CD4-positive, alpha-beta T cell treated with Interleukin-1 beta for 1 hour (primary cell): ENCODE measurements at places on chromosomes 1 and 21.
A peak's percentile ranks its signal among the peaks of the same experiment; 100 is the strongest.

- DNase-seq = peak; percentile 65
Observed at GRCh38 chr1:247331525-247332214, at the start of gene ZNF496. Gene ZNF496, minus strand, starts transcription at chr1:247331867. Its CDS starts 2,289 bp downstream, at chr1:247329578.

DNA sequence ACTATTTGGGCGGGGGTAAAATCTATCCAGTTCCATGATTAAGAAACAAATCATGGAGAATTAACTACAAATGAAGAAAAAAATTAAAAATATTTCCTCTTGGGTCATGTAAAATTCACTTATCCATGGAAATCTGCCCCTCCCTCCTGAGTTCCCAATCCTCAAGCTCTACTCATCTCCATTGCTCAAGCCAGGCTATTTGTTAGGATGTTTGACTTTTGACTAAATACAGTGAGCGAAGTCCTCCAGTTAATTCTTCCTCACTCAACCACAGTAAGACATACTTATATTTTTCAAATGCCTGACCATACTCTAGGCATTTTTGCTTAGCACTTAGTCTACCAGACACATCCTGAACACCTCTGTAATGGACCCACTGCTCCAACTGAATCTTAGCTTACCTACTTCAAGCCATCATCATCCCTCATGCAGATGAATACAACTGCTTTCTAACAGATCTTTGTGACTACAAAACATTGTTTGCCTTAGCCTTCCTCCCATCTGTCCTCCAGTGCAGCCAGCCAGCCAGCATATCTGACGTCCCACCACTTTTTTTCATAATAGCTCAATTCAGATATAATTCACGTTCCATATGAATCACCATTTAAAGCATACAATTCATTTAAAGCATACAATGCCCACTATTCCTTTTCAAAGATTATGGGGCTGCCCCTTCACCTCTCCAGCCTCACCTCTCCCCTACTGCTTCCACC lies 154.2 kb downstream of the RERE start:
- no peak for DNase-seq

DNA sequence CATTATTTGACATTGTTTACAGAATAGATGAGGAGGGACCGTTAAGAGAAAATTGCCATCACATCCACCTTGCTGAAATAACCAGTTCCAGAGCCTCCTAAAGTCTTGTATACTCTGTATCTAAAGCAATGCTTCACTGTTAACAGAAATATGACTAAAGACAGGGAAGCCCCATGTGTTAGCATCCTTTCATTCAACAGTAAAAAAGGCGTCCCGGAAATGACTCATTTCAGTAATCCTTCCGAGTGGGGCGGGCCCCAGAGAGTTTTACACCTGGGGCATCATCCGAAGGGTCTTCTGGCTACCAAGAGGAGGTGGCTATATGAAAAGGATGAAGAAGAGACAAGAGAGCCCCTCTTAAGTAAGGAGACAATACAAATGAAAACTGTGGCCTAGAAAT lies 227.2 kb downstream of the SLC45A1 start:
- DNase-seq = no peak

DNA sequence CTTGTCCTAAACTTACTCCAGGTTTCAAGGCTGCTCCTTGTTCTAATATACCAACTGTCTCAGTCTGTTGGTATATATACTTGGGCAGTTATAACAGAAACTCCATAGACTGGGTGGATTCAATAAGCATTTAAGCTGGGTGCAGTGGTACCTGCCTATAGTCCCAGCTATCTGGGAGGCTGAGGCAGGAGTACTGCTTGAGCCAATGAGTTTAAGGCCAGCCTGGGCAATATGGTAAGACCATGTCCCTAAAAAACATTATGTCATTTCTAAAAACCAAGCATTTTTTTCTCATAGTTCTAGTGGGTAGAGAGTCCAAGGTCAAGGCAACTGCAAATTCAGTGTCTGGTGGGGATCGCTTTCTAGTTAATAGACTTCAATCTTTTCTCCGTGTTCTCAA lies 17.4 kb upstream of the CR1L start:
- no peak for DNase-seq

DNA sequence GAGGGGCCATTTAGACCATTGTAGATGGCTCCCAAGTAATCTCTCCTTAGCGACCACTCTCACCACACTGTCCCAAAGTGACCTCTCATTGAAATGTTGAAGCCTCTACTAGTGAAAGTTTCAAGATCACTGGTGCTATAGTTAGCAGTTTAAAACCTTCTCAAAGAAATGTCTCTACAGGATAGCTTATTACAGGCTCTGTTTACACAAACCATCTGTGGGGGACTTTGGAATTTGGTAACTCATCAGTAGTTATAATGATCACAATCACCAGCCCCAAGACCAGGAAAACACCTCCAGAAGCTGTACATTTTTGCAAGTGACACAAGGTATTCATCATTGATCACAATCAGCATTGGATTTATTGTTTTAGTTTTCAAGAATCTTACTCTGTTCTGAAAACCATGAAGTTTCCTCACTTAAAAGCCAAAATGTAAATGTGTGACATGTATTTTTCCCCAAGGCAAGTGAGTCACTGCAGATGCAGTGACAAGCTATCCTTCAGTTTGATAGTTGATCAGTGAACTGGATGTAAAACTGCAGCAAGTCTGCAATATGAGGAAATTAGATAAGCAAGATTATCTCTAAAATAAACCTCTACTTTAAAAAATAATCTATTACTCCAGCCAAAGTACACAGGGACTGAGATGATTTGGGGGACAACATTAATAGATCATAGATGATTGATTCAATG lies 41.9 kb downstream of the C21orf91 start:
- DNase-seq = no peak

DNA sequence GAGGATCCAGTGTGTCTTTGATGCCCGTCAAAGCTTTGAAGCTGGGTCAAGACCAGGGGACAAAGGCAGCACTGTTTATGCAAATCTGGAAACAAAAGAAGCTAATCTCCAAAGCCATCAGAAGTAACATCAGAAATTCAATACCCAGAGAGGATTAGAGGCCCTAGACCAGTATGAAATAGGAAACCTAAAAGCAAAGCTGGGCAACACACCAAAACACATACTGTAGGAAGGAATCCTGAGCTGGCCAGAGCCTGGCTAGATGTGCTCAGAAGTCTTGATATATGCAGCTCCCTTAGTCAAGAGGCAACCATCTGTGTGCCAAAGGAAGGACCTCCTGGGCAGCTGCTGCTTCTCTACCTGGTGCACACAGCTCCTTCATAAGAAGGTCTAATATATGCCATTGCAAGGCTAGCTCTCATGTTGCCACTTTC lies 12.3 kb downstream of the COLGALT2 start:
- no peak for DNase-seq

DNA sequence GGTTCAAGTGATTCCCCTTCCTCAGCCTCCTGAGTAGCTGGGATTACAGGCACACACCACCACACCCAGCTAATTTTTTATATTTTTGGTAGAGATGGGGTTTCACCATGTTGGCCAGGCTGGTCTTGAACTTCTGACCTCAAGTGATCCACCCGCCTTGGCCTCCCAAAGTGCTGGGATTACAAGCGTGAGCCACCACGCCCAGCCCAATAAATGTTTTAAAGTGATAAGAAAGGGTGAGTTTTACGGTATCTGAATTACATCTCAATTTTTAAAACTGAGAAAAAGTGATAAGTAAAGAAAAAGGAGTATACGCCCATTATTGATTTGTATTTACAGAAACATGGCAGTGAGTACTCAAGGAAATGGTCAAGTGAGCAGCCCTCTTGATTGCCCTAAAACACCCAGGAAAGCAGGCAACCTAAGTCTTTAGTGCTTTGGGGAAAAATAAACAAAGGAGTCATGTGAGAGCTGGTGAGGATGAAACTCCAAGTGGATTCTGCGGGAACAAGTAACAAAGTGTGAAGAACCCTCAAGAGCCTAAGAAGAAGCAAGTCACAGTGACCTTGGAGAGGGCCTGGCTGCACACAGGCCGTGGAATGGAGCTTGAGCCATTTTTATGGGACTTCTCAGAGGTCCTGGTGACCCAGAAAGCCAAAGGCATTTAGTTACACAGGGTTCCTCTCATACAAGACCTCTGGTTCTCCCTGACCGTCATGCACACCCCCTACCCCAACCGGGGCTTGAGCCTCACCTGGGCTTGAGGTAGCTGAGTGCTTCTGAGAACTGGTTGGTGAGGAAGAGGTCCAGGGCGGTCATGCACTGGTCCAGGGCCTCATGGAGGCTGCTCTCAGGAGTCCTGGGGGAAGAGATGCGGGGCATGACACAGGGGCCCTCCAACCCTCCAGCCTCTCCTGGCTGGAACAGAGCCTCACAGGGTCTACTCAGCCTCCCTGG lies 9.1 kb downstream of the TTC39A start:
- no peak for DNase-seq

DNA sequence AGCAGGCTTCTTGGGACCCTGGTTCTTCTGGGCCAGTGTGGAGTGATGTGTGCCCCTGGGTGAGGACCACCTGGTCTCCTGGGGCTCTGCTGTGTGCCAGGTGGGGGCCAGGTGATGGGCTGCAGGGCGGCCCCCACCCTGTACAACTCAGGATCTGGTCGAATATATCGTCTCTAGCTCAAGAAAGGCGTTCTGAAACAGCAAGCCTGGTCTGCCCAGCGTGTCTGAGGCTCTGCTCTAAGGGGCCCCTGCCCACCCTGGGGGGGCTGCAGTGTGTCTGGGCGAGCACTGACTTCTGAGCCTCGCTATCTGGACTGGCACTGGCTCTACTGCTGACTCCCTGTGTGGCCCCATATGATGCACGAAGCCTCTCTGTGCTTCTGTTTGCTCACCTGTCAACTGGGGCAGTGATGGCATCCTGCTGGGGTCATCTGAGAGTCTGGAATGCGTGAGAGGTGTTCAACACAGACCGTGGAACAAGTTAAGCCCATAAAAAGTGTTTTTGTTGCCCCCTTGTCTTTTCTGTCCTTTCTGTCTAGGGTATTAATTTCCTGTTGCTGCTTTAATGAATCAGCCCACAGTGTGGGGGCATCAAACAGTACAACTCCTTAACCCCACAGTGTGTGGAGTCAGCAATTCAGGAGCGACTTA lies 56.0 kb upstream of the TRAPPC10 start:
- no peak for DNase-seq

DNA sequence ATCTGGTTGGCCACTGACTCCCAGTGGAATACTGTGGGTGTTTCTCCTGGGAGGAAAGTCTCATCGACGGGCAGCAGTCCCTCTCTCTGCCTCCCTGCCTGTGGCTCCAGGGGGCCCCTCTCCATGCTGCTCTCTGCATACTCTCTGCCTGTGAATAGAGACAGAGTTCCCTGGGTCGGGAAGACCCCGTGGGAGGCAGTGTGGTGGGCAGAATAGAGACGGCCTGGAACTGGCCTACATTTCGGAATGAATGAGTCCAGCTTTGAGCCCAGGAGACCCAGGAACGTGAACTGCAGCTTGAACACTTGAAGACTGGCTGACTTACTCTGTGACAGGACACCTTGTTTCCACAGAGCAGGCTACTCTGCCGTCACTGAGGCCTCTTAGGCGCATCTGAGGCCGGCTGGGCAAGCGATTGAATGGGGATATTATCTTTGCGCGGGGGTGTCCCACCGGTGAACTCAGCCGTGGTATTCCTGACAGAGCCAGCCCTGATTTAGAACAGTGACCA lies 64.0 kb downstream of the KIF21B start:
- no peak for DNase-seq

DNA sequence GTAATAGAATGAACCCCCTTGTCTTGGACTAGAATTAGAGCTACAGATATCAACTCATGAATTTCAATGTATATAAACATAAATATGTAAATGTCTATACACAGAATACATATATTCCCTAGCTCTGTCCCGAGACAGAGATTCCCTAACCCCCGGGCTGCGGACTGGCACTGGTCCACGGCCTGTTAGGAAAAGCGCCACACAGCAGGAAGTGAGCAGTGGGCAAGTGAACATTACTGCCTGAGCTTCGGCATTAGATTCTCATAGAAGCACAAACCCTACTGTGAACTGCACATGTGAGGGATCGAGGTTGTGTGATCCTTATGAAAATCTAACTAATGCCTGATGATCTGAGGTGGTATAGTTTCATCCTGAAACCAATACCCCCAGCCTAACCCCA lies 51.2 kb downstream of the PIK3R3 start:
- DNase-seq = no peak

GRCh38 chr1:16230744-16231143 lies 6.2 kb downstream of the CPLANE2 start:
- DNase-seq = no peak

GRCh38 chr21:15729346-15729673 lies 472 bp upstream of the USP25 start:
- no peak for DNase-seq

- peak; percentile 58 for DNase-seq
Observed at GRCh38 chr1:200488375-200489165, 78.7 kb upstream of the ZNF281 start.

GRCh38 chr1:28071813-28072212 lies 16.6 kb downstream of the EYA3 start:
- DNase-seq = no peak

DNA sequence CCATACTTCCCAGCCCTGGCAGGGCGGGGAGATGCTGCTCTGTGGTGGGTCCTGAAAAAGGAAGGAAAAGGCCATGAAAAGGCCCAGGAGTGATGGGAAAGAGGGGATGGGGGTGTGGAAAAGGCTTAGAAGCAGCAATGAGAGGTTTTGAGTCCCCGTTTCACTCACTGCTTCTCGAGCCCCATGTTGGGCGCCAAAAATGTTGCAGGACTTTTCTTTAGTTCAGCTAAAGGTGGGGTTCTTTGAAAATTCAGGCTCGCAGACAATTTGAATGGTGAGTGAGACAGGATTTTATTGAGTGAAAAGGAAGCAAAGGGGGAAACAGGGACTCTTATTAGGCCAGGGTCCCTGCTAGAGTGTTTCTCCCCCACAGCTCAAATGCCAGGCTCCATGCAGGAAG lies 93.1 kb downstream of the MRPS6 start:
- no peak for DNase-seq

GRCh38 chr1:170583186-170583585 lies 51.2 kb downstream of the GORAB start:
- no peak for DNase-seq

DNA sequence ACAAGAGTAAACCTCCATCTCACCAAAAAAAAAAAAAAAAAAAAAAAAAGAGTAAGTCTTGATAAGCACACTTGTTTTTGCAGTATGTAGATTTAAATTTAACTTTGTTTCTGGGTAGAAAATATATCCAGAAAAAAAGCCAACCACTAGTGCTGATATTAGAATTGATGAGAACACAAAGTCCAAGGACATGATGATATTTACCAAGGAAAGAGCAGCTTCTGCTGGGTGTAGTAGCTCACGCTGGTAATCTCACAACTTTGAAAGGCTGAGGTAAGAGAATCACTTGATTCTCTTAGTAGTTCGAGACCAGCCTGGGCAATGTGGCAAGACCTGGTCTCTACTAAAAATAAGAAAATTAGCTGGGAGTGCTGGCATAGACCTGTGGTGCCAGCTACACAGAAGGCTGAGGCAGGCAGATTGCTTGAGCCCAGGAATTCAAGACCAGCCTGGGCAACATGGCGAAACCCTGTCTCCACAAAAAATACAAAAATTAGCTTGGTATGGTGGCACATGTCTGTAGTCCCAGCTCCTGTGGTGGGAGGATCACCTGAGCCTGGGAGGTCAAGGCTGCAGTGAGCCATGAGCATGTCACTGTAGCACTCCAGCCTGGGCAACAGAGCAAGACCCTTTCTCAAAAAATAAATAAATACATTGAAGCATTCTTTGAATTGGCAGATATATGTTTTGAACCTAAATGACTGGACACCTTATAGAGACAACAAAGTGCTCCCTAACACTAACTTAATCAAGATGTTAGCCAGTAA lies 63.6 kb upstream of the CACYBP start:
- no peak for DNase-seq
